Posterior vena cava (tissue), 2 donors: ENCODE measurements at places on chromosomes 12 and 14. TPM values are rescaled to one million over a fixed set of nuclear protein-coding genes. Genes with fewer than 3 reads are reported as not detected.

DNA sequence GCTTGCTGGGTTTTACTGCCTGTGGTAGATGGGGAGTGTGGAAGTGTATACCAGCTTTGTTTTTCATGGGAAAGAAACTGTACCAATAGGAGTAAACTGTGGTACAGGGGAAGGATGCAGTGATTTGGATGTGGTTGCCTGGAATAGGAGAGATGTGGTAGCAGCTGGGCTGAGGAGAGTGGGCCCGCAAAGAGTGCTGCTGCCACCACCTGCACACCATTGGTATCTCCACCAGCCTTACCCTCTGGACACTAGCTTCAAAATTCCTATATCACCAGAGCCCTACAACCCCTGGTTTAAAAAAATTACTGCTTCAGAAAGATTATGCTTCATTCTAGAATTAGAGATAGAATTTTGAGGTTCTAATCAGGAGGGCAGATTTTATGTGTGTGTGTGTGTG, 53.6 kb downstream of the AKAP6 start:
- no peak for DNase-seq

- DNase-seq = no peak
Observed at GRCh38 chr12:68271346-68271745, 17.9 kb upstream of the IL22 start.

The KIF26A gene
- 6.9 TPM for total RNA-seq

The NDUFA9 gene
- total RNA-seq = 67.1 TPM

The LIMA1 gene
- total RNA-seq = 103 TPM
